ENCODE measurements at places on chromosomes 13 and 19.

- DNase-seq, result no peak
Measured at GRCh38 chr13:76820759-76821158, 65.4 kb downstream of the KCTD12 start.

DNA sequence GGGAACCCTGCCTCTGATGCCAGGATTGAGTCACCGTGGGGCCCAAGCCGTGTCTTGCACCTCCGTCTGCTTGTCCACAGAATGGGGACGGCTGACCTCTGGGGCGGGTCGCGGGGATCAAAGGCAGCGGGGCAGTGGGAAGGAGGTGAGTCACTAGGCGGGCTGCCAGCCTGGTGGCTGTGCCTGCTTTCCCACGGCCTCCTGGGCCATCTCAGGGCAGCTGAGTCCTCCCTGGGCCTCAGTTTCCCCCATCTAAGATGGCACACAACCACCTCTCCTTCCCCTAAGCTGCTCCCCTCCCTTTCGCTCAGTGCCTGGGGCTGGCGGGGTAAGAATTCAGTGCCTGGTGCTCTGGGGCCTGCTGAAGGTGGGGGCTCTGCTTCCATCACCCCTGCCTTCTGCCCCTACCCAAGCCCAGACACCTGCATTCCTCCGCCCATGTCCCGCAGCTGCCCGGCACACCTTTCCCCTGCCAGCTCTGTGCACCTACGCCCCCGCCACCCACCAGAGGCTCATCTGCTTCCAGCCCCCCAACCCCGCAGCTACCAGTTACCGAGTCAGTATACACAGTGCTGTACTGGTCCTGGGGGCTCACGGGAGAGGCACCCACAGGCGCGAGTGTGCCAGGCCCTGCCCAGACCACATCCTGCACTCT lies 3.5 kb downstream of the MKNK2 start:
- no peak for DNase-seq

DNA sequence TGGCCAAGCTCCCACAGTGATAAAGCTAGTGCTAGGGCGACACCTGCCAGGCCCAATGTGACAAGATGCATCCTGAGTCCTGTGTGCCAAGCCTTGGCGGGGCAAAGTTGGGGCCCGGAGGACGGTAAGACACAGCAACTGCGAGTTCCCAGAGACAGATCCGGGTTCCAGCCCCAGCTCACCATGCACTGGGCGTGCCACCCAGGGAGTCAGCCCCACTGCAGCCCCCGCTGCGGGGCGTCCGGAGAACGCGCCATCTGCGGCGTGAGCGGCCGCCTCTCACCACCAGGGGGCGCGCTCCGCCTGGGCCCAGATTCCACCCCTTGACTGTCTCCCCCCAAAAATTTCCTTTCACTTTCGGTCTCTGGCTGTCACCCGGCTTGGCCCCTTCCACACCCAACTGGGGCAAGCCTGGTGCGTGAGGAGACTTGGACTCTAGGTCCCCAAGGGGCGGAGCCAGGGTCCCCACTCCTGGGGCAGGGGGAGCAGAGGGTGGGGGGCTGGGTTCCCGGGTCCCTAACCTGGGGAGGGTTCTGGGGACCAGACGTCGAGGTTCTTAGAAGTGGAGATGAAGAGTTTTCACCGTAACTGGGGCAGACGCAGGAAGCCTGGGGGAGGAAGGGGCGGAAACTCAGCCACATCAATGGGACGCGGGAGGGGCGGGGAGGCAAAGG lies at the start of gene FLT3LG:
TSS of gene FLT3LG (plus strand) at position 348 of the 674 bp plus-strand sequence. CDS start 425 bp downstream, outside the sequence.
- no peak for DNase-seq

- peak; percentile 76 for DNase-seq
Measured at GRCh38 chr13:32538621-32539246, at the start of gene N4BP2L2. Gene N4BP2L2, minus strand, starts transcription at chr13:32538795. Its CDS starts 1,768 bp downstream, at chr13:32537027.

GRCh38 chr19:16614941-16615340 lies 13.1 kb downstream of the MED26 start:
- no peak for DNase-seq
